ENCODE measurements at places on chromosomes 1 and 21.
A peak's percentile ranks its signal among the peaks of the same experiment; 100 is the strongest.

DNA sequence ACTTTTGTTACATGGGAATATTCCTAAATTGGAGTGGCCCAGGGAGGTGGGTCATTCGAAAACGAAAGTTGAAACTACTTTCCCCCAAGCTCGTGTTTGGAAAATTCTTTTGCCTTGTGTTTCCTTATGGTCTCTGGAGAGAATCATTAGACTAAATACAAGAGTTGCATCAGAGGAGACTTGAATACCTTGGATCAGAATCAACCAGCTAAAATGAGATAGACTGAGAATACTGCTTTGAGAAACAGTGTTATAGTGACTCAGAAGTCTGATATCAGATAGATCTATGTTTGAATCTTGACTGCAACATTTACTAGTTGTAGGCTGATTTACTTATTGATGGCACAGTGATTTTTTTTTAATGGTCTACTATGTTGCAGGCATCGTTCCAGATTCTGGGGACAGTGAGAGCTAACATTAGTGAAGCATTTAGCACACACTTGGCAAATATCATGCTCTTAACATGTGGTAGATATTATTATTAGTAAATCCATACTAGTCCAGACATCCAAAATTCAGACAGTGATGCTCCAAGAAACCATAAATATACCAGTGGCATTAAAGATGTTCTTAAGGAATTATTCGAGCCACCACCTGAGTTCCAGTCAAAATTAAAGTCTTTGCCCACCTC, 12.9 kb upstream of the ACTN2 start:
- DNase-seq, result peak; percentile 14

DNA sequence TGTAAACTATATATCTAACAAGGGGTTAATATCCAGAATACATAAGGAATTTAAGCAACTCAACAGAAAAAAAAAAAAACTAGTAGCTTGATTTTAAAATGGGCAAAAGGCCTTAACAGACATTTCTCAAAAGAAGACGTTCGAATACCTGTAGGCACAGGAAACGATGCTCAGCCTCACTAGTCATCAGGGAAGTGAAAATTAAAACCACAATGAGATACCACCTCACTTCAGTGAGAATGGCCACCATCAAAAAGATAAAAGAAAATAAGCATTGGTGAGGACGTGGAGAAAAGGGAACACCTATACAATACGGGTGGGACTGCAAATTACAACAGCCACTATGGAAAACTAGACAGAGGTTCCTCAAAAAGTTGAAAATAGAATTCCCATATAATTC, 37.3 kb downstream of the NPHP4 start:
- DNase-seq, result no peak

GRCh38 chr1:7009741-7010525, 224.7 kb downstream of the CAMTA1 start:
- DNase-seq, result no peak

- DNase-seq, result no peak
Measured at GRCh38 chr1:2014181-2014580, 5.0 kb upstream of the GABRD start.

- peak; percentile 72 for DNase-seq
Measured at GRCh38 chr1:241101622-241102021, 255.4 kb downstream of the RGS7 start.

DNA sequence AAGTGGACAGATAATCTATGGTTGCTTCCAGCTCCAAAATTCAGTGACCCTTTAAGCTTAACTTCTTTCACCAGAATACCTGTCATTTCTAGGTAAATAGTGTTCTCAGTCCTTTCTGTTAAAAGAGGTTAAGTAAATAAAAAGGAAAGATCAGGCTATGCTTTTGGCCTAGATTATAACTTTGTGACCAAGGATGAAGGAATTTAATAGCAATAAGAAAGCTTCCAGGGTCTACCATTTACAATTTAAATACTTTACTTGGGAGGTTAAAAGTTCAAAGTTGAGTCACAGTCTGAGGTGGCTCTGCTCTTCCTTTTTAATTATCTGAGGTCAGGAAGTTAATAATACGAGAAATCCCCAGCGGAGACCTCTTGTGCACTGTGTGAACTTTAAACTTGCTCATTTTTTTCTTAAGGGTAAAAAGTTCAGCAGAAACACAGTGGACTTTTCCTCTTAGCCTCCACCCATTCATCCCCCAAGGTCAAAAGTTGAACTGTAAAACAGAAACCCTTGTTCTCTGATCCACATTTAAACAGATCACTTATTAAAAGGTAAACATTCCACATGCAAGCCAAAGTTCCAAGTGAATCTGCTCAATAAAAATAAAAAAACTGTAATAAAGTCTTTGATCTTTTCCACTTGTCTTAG, 187.1 kb downstream of the NRIP1 start:
- peak; percentile 55 for DNase-seq

DNA sequence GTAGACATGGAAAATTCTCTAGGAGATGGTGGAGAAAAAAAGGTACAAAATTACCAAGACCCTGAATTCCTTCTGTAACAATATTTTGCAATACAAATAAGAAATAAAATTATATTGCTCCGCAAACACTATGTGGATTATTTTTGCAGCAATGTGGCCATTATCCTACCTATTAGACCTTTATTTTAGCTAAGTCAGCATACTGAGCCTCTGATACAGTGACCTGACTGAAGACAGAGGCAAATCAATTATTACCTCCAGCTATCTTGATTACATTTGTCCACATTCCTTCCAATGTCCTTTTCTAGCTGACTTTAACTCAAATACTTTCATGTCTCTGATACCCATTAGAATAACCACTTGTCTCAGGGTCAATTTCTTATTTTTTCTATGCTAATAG, 610.9 kb downstream of the LRRIQ3 start:
- DNase-seq, result no peak

DNA sequence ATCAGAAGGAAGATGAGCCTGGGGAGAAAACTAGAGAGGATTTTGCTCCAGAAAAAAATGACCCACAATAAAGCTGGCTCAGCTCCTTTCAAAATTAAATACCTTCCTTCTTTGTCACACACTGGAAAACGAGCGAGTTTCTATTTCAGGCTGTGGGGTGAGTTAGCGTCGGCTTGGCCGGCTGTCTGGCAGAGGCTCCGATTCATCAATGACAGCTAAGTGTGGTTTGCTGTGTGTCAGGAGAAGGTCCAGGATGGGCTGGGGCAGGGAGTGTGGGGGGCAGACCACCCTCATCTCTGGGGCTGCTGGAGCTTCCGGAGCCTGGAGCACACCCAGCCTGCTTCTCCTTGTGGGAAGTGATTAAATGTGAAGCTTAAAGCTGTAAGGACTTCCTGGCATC, 120.2 kb downstream of the ETS2 start:
- DNase-seq, result peak; percentile 95

GRCh38 chr1:214370615-214371014, 89.7 kb downstream of the SMYD2 start:
- no peak for DNase-seq

DNA sequence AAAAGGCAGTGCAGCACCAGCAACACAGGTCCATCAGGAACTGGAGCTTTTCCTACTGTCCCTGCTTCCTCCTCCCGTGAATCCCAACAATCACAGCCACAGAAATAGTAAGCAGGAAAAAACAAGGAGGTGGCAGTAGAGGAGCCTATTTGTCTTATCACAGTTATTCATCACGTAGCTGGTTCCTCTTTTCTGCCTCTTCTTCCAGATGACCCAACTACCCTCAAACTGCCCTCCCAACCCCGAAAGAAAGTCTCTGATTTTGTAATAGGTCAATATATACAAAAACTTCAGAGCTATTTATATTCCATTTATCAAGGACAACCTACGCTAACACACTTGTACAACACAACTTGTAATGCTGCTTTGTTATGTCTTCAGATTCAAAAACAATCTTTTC, 21.4 kb downstream of the GNB1 start:
- DNase-seq, result no peak

GRCh38 chr1:173424143-173424542, 53.0 kb upstream of the PRDX6 start:
- no peak for DNase-seq

- DNase-seq, result peak; percentile 33
Measured at GRCh38 chr21:26709090-26709489, 136.0 kb upstream of the CYYR1 start.

- DNase-seq, result no peak
Measured at GRCh38 chr1:157442065-157442464, 110.2 kb downstream of the FCRL5 start.

DNA sequence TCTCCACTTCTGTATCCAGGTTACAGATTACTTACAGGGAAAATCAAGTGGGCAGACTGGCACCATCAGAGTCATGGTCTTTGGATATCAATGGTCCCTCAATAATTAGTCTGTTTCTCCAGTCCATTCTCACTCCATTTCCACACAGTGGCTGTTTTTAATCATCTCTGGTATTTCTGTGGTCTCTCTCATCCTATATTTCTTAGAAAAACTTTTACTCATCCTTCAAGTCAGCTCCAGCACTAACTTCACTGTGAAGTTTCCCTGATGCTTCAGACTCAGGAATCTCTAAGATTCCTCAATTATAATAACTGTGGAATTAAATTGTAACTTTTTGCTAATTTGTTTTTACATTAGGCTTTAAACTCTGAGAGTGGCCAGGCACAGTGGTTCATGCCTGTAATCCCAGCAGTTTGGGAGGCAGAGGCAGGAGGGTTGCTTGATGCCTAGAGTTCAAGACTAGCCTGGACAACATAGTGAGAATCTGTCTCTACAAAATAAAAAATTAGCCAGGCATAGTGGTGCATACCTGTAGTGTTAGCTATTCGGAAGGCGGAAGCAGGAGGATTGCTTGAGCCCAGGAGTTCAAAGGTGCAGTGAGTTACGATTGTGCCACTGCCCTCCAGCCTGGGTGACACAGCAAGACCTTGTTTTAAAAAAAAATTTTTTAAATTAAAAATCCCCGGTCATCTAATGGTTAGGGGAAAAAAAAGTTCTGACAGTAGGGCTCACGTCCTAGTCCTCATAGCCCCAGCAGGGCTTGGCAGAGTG, 10.6 kb downstream of the CD160 start:
- peak; percentile 60 for DNase-seq

GRCh38 chr1:35935442-35936388, 4.8 kb downstream of the AGO3 start:
- peak; percentile 1 for DNase-seq

DNA sequence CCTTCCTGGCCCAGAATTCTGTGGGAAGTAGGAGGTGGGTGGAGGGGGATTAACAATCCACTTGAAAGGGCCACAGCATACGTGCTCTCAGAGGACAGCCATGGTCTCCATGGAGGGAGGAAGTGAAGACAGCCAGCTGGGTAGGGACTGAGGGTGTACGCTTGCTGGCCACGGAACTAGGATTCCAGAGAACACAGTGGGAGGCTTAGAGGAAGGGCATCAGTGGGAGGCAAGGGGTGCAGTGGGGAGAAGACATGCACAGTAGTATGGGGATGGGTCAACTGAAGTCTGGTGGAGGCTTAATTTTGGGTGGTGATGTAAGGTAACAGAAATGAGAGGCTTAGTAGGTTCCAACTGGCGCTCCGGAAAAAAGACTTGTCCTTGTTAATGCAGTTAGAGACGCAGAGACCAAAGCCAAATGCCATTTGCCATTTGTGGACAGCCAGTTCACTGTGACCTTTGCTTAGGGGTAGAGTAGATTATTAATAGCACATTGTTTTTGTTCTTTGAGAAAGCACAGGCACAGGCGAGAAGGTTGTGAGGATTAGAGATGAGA, 103.0 kb downstream of the ZSCAN20 start:
- no peak for DNase-seq

DNA sequence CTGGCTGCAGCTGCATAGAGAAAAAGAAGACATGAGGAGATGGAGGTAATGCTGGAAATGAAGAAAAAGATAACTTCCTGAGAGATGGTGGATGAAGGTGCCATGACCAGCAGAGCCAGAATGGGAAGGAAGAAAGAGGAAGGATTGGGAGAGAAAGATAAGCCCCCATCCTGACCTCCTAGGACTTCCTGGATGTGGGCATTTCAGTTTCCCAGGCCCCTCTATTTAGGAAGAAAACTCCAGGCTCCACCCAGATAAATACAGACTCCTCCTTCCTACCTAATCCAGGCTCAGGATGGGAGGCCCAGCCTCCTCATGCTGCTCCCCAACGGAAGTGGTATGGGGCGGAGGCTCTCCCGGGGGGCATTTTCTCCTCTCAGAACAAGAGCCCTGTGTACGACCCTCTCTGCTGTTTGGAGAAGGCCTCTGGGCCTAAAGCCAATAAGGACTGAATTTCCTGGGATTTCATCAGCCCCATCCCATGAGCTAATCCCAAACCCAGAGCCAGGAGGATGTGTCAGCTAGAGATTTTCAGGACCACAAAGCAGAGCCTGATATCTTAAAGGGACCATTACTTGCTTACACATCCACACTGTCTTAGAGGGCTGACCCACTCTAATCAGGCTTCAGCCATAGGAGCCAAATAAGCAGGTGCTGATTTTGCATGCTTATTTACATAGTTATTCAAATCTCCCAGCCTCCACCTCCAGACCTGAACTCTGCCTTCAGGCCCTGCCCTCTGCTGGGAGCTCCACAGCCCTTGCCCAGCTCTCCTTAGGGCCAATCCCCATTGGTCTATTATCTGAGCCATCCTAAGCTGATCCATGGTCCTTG, 5.1 kb upstream of the ARHGEF2 start:
- peak; percentile 100 for DNase-seq

DNA sequence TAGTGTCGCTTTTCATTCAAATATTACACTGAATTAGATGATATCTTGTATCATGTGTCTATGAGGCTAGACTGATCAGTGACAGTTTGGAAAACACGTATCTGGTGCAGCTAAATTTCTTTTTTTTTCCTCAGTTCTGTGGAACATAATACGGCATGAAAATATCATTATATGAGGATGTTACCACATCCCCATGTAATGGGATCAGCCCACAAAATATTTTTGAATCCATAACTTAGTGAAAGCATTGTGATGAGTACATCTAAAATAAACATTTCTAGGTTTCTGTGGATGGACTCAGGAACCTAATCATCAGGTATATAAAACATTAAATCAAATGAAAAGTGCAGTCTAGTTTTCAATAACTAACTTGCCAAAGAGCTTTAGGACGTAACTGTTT, 356.3 kb downstream of the USP25 start:
- DNase-seq, result no peak

- peak; percentile 56 for DNase-seq
Measured at GRCh38 chr1:201348211-201348566, 29.3 kb downstream of the TNNT2 start.

DNA sequence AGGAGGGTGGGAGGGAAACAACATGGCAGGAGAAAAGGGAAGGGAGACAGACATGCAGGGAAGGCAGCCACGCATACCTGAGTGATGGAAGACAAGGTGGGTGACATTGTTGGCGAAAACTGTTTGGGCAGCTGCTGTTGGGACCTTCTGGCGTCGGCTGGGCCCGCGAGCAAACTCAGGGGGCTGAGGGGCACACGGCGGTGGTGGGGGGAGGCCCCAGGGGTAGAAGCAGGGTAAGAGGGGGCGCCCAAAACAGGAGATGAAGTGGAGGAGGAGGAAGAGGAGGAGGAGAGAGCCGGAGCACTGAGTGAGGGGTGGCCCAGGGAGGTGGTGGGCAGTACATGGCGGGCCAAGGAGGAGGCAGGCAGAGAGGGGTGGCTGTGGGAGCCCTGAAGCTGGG, 4.7 kb upstream of the DENND4B start:
- DNase-seq, result no peak

GRCh38 chr1:32247452-32247851, 430 bp downstream of the FAM167B start:
- no peak for DNase-seq

- DNase-seq, result no peak
Measured at GRCh38 chr1:29833581-29833980, 597.3 kb downstream of the PTPRU start.

- no peak for DNase-seq
Measured at GRCh38 chr21:14752345-14752909, 206.3 kb upstream of the SAMSN1 start.

Data from fibroblast of skin of back (primary cell).